ENCODE measurements at places on chromosomes 2 and 18. TPM values are rescaled to one million over a fixed set of nuclear protein-coding genes. Genes with fewer than 3 reads are reported as not detected.

DNA sequence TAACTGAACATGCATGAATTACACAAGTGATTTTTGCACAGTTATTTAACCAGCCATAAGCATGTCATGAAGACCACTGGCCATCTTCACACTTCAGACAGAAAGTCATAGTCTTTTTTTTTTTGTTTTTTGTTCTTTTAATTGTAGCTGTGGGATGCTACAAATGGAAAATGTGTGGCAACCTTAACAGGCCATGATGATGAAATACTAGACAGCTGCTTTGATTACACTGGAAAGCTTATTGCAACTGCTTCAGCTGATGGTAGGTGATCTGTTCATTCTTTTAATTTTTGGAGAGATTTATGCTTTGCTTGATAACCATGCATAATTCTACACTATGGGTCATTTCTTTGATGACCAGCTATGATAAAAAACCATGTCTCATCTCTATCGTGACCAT lies 35.6 kb downstream of the DAW1 start:
- DNase-seq = no peak

GRCh38 chr2:74413001-74413698 lies 8.3 kb downstream of the C2orf81 start:
- no peak for DNase-seq

DNA sequence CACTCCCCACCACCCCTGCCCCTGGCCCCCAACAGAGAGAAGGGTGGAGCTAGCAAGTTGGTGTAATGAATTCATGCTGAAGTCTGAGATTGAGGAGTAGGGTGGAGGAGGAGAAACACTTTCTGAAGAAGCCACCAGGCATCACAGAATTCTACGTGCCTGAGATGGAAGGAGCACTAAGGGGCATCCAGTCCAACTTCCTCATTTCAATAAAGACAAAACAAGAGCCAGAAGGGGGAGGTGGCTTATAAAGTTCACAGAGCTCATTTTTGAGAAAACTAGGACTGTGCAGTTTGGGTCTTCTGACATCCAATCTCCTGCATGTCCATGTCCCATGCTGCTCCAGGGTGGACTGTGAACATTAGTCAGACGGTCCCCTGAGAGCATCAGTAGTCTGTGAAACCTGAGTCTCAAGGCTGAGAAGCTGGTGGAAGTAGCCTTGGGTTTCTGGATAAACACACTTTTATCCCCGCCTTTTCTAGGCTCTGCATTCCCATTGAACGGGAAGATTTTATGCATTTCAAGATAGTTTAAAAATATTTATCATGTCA lies 77.7 kb downstream of the TRIM43 start:
- no peak for DNase-seq

DNA sequence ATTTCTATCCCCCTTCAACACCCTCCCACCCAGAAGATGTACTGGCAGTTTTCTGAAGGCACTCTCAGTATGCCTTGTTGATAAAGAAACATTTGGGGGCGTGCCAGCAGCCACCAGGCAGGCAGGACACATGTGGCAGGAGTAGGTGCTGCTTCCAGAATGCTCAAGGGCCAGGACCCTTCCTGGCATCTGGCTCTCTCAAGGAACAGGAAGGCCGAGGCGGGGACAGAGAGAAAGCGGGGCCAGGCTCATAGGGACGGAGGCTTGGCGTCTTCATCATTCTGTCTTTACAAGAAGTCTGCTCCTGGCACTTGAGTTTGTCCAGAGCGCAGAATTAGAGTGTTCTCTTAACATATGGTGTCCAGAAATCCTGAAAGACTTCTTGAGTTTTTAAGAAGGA lies 121.6 kb downstream of the FAM210A start:
- no peak for DNase-seq

KIDINS220 gene
- total RNA-seq = 35.2 TPM

SLC25A12 gene
- total RNA-seq = 3.1 TPM

LRATD1 gene
- total RNA-seq = 9.9 TPM

Measured in endodermal cell (in vitro differentiated cells).